CD4-positive, alpha-beta memory T cell (primary cell): ENCODE measurements at places on chromosomes 4 and X. TPM values are rescaled to one million over a fixed set of nuclear protein-coding genes. Genes with fewer than 3 reads are reported as not detected.

GRCh38 chr4:144820728-144821085 is 174.8 kb downstream of the HHIP start:
- H3K36me3 ChIP-seq: no peaks in the 10 kb centered on the region
- H3K27ac ChIP-seq: no peak overlapping the region
- no peaks in the 10 kb centered on the region for H3K27me3 ChIP-seq
- DNase-seq: no peak
- H3K4me3 ChIP-seq: no peak overlapping the region

- H3K4me3 ChIP-seq: no peak overlapping the region
- no peak overlapping the region for H3K27ac ChIP-seq
- no peaks in the 10 kb centered on the region for H3K36me3 ChIP-seq
- DNase-seq: no peak
Measured at GRCh38 chr4:55351824-55352223, 5.8 kb downstream of the SRD5A3 start.

The PFKFB1 gene
- 0.78 TPM for total RNA-seq

The ENOPH1 gene
- 26.1 TPM for total RNA-seq

The SRPX2 gene
- total RNA-seq: not detected

GRCh38 chr4:10701702-10702460 is 17.3 kb upstream of the CLNK start:
- no peak for DNase-seq
- no peaks in the 10 kb centered on the region for H3K27me3 ChIP-seq
- H3K4me1 ChIP-seq: no peaks in the 10 kb centered on the region
- no peaks in the 10 kb centered on the region for H3K36me3 ChIP-seq
- H3K4me3 ChIP-seq: no peak overlapping the region

DNA sequence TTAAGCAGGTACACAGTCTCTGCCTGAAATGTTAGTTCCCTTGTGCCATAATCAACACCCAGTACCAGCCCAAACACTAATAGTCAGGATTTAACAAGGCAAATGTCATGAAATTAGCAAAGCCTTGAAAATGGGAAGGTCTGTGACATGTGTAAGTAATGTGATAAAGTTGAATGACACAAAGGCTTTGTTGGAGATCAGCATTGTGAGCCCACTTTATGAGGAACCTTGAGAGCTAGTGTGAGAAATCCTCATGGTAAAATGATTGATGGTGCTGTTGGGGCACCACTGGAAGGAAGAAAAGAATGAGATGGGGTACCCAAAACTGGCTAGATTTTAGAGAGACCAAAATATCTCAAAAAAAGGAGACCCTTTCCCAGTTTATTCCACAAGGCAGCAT is 3.3 kb upstream of the LIN54 start:
- peak overlapping the region; percentile 98 for H3K4me3 ChIP-seq
- peak overlapping the region; percentile 51 for H3K27ac ChIP-seq
- H3K4me1 ChIP-seq: peaks cover 33% of the 10 kb centered on the region
- H3K27me3 ChIP-seq: no peaks in the 10 kb centered on the region
- no peaks in the 10 kb centered on the region for H3K36me3 ChIP-seq

The LNX1 gene
- total RNA-seq: not detected

The TMPRSS11D gene
- not detected for total RNA-seq

- no peaks in the 10 kb centered on the region for H3K4me1 ChIP-seq
- no peak overlapping the region for H3K27ac ChIP-seq
- H3K27me3 ChIP-seq: no peaks in the 10 kb centered on the region
Measured at GRCh38 chr4:104365618-104366017, 129.1 kb downstream of the CXXC4 start.

- H3K36me3 ChIP-seq: no peaks in the 10 kb centered on the region
- DNase-seq: no peak
- no peaks in the 10 kb centered on the region for H3K4me1 ChIP-seq
Measured at GRCh38 chr4:93327346-93327745, 501.2 kb upstream of the ATOH1 start.

DNA sequence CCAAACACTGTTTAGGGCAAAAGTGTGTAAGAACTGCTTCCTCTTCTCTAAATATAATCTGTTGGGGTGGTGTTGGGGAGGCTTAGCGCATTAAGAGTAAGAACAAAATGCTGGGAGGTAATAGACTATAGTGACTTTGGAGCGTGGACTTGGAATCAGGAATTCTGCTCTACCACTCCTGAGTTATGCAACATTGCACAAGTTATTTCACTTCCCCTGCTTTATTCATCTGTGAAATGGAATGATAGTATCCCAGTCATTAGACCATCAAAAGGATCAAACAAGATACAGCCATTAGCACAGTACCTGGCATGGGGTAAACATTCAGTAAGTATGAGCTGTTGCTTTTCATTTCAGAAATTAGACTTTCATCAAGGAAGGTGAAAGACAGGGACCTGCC is 58.7 kb downstream of the IGFBP7 start:
- no peak overlapping the region for H3K4me3 ChIP-seq
- H3K27ac ChIP-seq: no peak overlapping the region
- H3K27me3 ChIP-seq: no peaks in the 10 kb centered on the region
- H3K36me3 ChIP-seq: no peaks in the 10 kb centered on the region
- no peaks in the 10 kb centered on the region for H3K4me1 ChIP-seq
- DNase-seq: no peak

The CENPVL1 gene
- total RNA-seq: not detected

- H3K4me1 ChIP-seq: peaks cover 51% of the 10 kb centered on the region
- H3K4me3 ChIP-seq: no peak overlapping the region
- DNase-seq: no peak
Measured at GRCh38 chr4:26942871-26943270, 82.2 kb downstream of the STIM2 start.

The SPON2 gene
- 7.2 TPM for total RNA-seq

DNA sequence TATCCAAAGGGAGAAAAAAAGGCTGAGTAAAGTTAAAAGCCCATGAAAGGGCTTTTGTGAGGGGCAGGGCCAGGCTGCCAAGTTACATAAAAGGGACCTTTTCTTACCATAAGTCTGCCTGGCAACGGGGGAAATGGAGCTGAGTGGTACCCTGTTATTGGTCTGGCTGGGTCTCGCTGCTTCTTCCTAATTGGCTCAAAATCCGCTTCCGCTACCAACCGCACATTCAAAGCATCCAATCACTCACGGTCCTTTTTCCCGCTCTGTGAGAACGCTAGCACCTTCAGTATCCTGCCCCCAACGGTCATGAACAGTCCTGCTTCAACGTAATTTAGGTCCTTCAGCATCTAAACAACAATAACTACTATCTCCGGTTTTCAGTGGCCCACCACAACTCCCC is 611 bp downstream of the TEX11 start:
- no peak for DNase-seq
- H3K36me3 ChIP-seq: no peaks in the 10 kb centered on the region
- no peaks in the 10 kb centered on the region for H3K27me3 ChIP-seq
- no peak overlapping the region for H3K4me3 ChIP-seq
- no peak overlapping the region for H3K27ac ChIP-seq
- H3K4me1 ChIP-seq: no peaks in the 10 kb centered on the region

- no peaks in the 10 kb centered on the region for H3K36me3 ChIP-seq
- DNase-seq: no peak
- H3K27me3 ChIP-seq: no peaks in the 10 kb centered on the region
- no peaks in the 10 kb centered on the region for H3K4me1 ChIP-seq
- no peak overlapping the region for H3K27ac ChIP-seq
- H3K4me3 ChIP-seq: no peak overlapping the region
Measured at GRCh38 chrX:152871260-152871659, 26.6 kb upstream of the ZNF185 start.

GRCh38 chr4:139209470-139210063 is 32.5 kb upstream of the ELF2 start:
- no peaks in the 10 kb centered on the region for H3K4me1 ChIP-seq
- H3K27ac ChIP-seq: no peak overlapping the region
- H3K36me3 ChIP-seq: no peaks in the 10 kb centered on the region
- H3K4me3 ChIP-seq: no peak overlapping the region
- H3K27me3 ChIP-seq: no peaks in the 10 kb centered on the region

DNA sequence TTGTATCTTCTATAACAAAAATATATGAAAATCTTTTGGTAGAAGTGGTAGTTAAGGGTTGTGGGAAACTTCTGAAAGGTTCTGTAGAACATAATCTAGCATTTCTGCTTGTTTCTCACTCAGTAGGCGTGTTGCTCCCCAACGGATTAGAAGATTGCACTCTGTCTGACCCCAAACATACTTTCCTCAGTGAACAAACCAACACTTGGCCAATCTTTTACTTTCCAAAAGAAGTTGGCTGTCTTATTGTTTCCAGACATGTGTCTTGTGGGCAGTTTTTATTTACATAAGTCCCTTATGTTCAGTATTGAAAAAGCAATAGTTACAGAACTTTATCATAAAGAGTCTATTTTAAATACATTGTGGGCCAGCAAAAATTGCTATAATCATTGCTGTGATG is 312.8 kb upstream of the EPHA5 start:
- no peaks in the 10 kb centered on the region for H3K27me3 ChIP-seq
- DNase-seq: no peak

The GPAT3 gene
- total RNA-seq: 8.8 TPM

- no peaks in the 10 kb centered on the region for H3K36me3 ChIP-seq
- H3K4me3 ChIP-seq: no peak overlapping the region
- no peaks in the 10 kb centered on the region for H3K4me1 ChIP-seq
- H3K27ac ChIP-seq: no peak overlapping the region
- no peak for DNase-seq
Measured at GRCh38 chr4:173056710-173057109, 111.9 kb upstream of the GALNT7 start.

- H3K27me3 ChIP-seq: no peaks in the 10 kb centered on the region
- H3K4me1 ChIP-seq: no peaks in the 10 kb centered on the region
- H3K27ac ChIP-seq: no peak overlapping the region
- no peak for DNase-seq
Measured at GRCh38 chr4:161376275-161376674, 787.5 kb downstream of the FSTL5 start.

GRCh38 chrX:12817528-12817927 is 26.3 kb downstream of the PRPS2 start:
- no peak for DNase-seq
- no peaks in the 10 kb centered on the region for H3K27me3 ChIP-seq
- no peak overlapping the region for H3K27ac ChIP-seq
- no peaks in the 10 kb centered on the region for H3K4me1 ChIP-seq
- H3K36me3 ChIP-seq: peaks cover 6% of the 10 kb centered on the region
- H3K4me3 ChIP-seq: no peak overlapping the region

The HSD17B13 gene
- 0.35 TPM for total RNA-seq

The ADH4 gene
- not detected for total RNA-seq

DNA sequence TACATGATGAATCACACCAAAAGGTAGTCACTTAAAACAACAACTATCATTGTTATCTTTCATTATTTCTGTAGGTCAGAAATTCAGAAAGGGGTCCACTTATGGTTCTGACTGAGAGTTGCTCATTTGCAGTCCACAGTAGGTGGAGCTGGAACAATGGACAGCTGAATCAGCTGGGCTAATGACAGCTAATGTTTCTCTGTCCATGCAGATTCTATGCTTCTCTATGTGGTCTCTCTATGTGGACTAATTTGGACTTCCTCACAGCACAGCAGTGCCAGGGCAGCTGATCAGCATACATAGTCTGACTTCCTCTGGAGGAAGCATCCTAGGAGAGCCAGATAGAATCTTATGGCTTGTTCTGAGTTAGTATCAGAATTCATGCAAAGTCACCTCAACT is 131.7 kb upstream of the INTU start:
- no peak overlapping the region for H3K27ac ChIP-seq
- no peak for DNase-seq
- no peaks in the 10 kb centered on the region for H3K36me3 ChIP-seq
- no peaks in the 10 kb centered on the region for H3K27me3 ChIP-seq

DNA sequence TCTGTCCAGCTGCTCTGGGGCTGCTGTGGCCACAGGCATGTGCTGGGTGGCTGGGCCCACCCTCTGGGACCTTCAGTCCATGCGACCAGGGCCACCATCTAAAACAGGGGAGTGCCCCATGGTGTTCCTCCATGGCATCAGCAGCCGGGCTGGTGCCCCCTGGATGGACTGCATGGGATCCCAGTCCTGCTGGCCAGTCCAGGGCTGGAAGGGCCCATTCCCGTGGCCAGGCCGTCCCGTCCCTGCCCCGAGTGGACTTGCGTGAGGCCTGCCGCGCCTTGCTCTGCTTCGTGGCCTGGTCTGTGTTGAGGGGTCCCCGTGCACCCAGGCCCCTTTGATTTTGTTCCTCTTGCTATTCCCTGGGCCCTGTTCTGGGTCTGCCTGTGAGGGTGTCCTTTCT is 36.4 kb downstream of the SORCS2 start:
- no peak overlapping the region for H3K27ac ChIP-seq
- H3K27me3 ChIP-seq: no peaks in the 10 kb centered on the region
- no peak overlapping the region for H3K4me3 ChIP-seq
- no peak for DNase-seq
- no peaks in the 10 kb centered on the region for H3K36me3 ChIP-seq

- no peak overlapping the region for H3K4me3 ChIP-seq
- peaks cover 8% of the 10 kb centered on the region for H3K4me1 ChIP-seq
- H3K27ac ChIP-seq: no peak overlapping the region
Measured at GRCh38 chr4:141132709-141133145, 542 bp downstream of the RNF150 start.

The ENPP6 gene
- total RNA-seq: not detected

GRCh38 chr4:186982160-186982559 is 258.5 kb upstream of the FAT1 start:
- H3K4me3 ChIP-seq: no peak overlapping the region
- no peaks in the 10 kb centered on the region for H3K36me3 ChIP-seq
- no peaks in the 10 kb centered on the region for H3K4me1 ChIP-seq
- no peak overlapping the region for H3K27ac ChIP-seq
- no peak for DNase-seq
- no peaks in the 10 kb centered on the region for H3K27me3 ChIP-seq

The LRIT3 gene
- total RNA-seq: 0.26 TPM

The AMTN gene
- total RNA-seq: not detected

DNA sequence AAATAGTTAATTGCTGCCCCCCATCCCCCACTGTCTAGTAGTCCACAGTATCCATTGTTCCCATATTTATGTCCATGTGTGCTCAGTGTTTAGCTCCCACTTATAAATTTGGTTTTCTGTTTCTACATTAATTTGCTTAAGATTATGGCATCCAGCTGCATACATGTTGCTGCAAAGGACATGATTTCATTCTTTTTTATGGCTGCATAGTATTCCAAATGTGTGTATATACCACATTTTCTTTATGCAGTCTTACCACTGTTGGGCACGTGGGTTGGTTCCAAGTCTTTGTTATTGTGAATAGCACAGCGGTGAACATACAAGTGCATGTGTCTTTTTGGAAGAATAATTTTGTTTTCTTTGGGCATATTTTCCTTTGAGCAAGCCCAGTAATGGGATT is 113.0 kb upstream of the LNX1 start:
- H3K27ac ChIP-seq: no peak overlapping the region
- no peaks in the 10 kb centered on the region for H3K36me3 ChIP-seq
- no peaks in the 10 kb centered on the region for H3K27me3 ChIP-seq
- no peak for DNase-seq
- H3K4me1 ChIP-seq: no peaks in the 10 kb centered on the region

The SLC25A6 gene
- 252 TPM for total RNA-seq
